Amygdala (tissue), 56 donors: ENCODE measurements at places on chromosomes 3 and 15.

DNA sequence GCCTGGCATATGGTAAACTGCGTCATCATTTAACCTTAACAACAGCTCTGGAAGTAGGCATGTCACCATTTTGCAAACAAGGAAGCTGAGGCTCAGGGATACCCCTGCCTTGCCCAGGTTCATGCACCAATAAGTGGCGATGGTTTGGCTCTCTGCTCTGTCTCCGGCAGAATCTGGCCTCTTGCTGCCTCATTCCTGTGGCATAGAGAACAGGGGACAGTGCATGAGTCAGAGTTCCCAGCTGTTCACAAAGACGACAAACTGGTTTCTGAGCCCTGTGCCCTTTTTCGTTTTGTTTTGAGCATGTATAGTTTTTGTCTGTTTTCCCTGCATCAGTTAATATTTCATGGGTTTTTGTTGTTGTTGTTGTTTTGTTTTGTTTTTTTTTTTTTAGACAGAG is 236.8 kb downstream of the OPA1 start:
- DNase-seq: no peak

GRCh38 chr15:71494563-71495397 is 315.6 kb upstream of the NR2E3 start:
- no peak for DNase-seq

- DNase-seq: no peak
These were observed 5.5 kb downstream of the MYL3 start for GRCh38 chr3:46857485-46858341.

GRCh38 chr3:18233987-18234716 is 191.0 kb downstream of the SATB1 start:
- DNase-seq: no peak
